ENCODE measurements at places on chromosomes 3 and 15.

GRCh38 chr3:128922804-128923459 lies 43.5 kb downstream of the ACAD9 start:
- no peaks in the 10 kb centered on the region for H3K4me1 ChIP-seq
- no peak for DNase-seq
- H3K4me3 ChIP-seq = no peak overlapping the region
- no peak overlapping the region for H3K27ac ChIP-seq
- H3K36me3 ChIP-seq = no peaks in the 10 kb centered on the region

- peak; percentile 70 for DNase-seq
- H3K36me3 ChIP-seq = peaks cover 3% of the 10 kb centered on the region
- peak overlapping the region; percentile 79 for H3K4me3 ChIP-seq
- H3K4me1 ChIP-seq = peaks cover 20% of the 10 kb centered on the region
These were observed 570 bp upstream of the NEDD4 start for GRCh38 chr15:55993804-55994560.

GRCh38 chr3:156643729-156644389 lies 30.5 kb upstream of the TIPARP start:
- peak; percentile 3 for DNase-seq
- no peak overlapping the region for H3K27ac ChIP-seq
- no peaks in the 10 kb centered on the region for H3K27me3 ChIP-seq
- H3K4me1 ChIP-seq = no peaks in the 10 kb centered on the region
- H3K4me3 ChIP-seq = no peak overlapping the region

GRCh38 chr3:10957976-10958749 lies 34.4 kb upstream of the SLC6A1 start:
- no peaks in the 10 kb centered on the region for H3K36me3 ChIP-seq
- H3K27me3 ChIP-seq = no peaks in the 10 kb centered on the region
- no peaks in the 10 kb centered on the region for H3K4me1 ChIP-seq
- DNase-seq = no peak

DNA sequence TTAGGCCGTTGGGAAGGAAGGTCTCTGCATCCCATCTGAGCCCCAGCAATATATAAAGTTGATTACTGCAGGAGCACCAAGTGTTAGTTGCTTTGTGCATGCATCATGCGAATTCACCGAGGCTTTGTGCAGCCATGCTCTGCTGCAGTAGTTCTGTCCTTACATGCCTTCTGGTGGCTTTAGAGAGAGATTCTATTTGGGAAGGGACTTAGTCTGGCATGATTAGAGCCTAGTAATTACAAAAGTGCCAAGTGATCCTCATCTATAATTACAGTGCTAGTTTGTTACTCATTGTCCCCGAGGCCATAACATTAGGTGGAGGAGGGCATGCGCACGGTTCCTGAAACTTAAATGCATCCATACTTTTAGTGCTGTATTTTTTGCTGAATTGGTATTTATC lies 353.6 kb downstream of the CNTN4 start:
- H3K27me3 ChIP-seq = no peaks in the 10 kb centered on the region
- H3K4me1 ChIP-seq = no peaks in the 10 kb centered on the region
- no peak for DNase-seq
- no peaks in the 10 kb centered on the region for H3K36me3 ChIP-seq
- H3K4me3 ChIP-seq = no peak overlapping the region

Measured in endothelial cell of umbilical vein (primary cell).